ENCODE measurements at places on chromosomes 11 and 22.

GRCh38 chr11:70504246-70505020, 106.1 kb downstream of the CTTN start:
- no peak for DNase-seq

- no peak for DNase-seq
Observed at GRCh38 chr22:47163856-47164513, 401.5 kb downstream of the TBC1D22A start.

DNA sequence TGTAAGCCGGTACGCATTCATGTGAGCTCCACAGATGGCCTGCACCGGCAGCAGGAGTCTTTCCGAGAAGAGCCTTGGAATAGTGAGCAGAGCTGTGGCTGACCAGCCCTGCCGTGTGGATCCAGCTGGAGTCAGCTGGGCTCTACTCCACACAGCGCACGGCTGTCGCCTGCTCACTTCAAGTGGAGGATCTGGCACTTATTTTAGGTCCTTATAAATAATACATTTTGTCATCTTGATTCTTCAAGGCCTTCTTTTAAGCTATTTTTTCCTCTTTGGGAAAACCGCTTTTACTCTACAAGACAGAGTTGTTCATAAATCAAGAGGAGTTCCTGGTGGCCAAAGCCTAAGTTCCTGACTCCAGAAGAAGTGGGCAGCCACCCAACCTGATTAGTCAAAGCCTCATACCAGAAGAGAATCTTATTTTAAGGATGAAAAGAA, 93.8 kb downstream of the KCNC1 start:
- no peak for DNase-seq

DNA sequence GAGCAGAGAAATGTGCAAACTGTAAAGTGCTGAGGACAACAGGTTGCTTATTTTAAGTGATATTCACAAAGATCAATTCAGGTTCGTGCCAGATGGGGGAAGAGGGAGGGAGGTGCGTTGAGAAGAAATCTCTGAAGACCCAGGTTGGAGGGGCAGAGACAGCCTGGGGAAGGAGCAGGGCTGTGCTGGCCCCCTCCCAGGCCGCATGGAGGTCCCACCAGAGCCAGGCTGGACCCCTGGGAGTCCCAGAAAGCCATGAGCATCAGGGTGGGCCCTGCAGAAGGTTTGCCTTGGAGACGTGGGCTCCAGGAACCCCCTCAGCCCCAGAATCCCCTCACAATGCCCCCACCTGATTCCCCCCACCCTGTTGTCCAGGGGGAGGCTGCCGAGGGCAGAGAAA, 47.4 kb downstream of the IGLL1 start:
- DNase-seq: no peak

GRCh38 chr22:47143249-47143938, 380.9 kb downstream of the TBC1D22A start:
- no peak for DNase-seq

DNA sequence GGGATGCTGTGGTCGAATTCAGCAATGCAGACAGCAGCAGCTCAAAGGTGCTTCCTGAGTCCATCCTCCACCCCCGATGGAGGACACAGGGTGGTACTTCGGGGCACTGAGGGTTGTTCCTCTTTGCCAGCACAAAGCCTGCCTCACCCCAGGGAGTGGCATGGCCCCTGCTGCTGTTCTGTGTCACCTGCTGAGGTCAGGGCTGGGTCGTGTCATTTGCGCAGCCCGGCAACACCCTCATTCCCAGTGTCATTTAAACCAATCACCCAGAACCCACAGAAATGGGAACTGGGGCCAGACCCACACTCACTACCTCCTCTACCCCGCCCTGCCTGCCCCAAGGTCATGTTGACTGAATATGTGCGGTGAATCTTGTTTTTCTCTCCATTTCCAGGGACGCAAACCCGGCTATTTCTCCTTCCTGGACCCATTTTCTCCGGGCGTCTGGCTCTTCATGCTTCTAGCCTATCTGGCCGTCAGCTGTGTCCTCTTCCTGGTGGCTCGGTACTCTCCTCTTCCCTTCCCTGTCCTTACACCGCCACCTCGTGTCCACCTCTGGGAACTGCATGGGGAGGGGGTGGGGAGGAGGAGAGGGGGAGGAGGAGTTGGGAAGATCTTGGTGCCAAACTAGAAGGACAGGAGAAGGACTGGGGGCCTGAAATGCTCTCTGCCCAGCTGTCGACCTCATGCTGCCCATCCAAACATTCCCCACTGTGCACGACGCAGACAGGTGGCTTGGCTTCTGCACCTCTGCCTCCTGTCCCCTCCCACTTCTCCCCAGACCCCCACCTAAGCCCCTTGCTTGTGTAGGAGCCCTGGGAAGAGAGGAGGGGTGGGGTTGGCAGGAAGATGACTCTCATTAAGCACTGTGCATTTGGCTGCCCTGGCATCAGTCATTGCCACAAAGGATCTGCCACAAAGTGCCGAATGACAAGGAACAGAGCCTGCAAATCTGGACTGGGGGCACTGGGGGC, 71.2 kb upstream of the TBCEL start:
- peak; percentile 61 for DNase-seq

GRCh38 chr22:26529345-26529744, 17.1 kb upstream of the TFIP11 start:
- no peak for DNase-seq

- no peak for DNase-seq
Observed at GRCh38 chr11:66561178-66561974, 7.0 kb downstream of the CTSF start.

DNA sequence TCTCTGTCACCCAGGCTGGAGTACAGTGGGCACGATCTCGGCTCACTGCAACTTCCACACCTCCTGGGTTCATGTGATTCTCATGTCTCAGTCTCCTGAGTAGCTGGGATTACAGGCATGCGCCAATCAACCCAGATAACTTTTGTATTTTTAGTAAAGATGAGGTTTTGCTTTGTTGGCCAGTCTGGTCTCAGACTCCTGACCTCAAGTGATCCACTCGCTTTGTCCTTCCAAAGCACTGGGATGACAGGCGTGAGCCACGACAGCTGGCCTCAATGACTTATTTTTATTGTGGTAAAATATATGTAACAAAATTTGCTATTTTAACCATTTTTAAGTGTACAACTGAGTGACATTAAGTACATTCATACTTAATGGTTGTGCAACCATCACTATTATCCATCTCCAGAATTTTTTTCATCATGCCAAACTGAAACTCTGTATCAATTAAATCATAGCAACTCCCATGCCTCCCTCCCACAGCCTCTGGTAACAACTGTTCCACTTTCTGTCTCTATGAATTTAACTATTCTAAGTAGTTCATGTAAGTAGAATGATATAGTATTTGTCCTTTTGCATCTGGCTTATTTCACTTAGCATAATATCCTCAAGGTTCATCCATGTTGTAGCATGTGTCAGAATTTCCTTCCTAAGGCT, 50.7 kb upstream of the CWF19L2 start:
- no peak for DNase-seq

- peak; percentile 18 for DNase-seq
Observed at GRCh38 chr11:72238040-72238450, 5.9 kb downstream of the PHOX2A start.

DNA sequence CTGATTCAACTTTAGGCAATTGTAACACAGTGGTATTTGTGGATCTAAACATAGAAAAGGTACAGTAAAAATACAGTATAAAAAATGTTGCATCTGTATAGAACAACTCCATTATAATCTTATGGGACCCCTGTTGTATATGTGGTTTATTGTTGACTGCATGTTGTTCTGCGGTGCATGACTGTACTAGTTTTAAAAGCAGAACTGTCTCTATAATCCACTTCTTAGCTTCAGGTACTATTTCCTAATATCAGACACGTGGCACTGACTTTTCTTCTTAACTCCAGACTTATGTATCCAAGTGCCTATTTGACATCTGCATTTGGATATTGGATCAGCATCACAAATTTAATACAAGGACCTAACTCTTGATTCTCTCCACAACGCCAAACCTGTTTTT, 41.1 kb downstream of the PACS1 start:
- no peak for DNase-seq

GRCh38 chr11:88508418-88508758, 170.9 kb upstream of the CTSC start:
- DNase-seq: no peak

- no peak for DNase-seq
Observed at GRCh38 chr11:128624269-128625175, 37.2 kb upstream of the ETS1 start.

GRCh38 chr11:122664188-122664587, 8.7 kb downstream of the UBASH3B start:
- no peak for DNase-seq
